ENCODE measurements at places on chromosomes 2 and 18.

DNA sequence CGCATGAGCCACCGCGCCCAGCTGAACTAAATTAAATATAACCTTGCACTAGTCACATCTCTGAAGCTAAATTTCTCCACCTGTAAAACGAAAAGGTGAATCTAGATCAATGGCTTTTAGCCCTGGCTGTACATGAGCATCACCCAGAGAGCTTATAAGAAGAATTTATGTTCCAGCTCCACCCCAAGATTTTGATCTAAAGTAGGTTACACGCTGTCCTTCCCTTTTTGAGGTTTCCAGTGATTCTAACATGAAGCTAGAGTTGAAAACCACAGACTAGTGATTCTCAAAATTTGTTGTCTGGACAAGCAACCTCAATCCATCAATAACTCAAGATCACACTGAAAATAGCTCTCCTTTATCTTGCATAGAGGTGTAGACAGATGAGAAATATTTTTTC, 208.8 kb upstream of the CRIM1 start:
- DNase-seq = no peak

DNA sequence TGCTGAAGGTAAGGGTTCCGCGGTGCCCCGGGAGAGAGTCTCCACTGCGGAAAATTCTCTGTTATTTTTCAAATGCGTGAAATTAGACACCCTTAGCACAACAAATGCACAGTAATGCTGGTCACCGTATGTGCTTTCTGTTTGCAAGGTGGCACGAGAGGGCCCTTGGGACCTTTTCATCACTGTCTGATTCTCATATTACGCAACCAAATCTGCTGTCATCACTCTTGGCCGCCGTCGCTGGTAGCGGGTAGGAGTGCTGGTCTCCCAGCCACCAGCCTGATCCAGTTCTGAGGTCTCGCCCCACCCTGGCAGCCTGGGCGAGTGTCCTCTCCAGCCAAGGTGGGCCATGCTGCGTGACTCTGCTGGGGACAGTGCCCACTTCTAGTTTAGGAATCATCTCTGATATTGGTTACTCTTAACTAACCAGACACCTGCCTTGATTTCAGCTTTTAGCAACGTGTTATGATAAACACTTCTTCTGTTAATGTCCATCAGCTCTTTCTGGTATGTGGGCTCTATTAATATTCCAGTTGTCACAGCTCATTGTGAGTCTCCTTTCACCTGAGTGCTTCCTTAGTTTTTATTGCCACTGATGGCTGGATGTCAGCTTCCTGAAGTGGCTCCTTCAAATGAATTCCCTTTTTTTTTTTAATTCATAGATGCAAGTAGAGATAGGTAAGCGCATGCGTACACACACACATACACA, 199.4 kb downstream of the GBX2 start:
- no peak for DNase-seq

- no peak for DNase-seq
Observed at GRCh38 chr2:15788830-15789229, 151.5 kb upstream of the MYCN start.

- DNase-seq = no peak
Observed at GRCh38 chr18:49907346-49907929, 94.1 kb upstream of the ACAA2 start.

- DNase-seq = no peak
Observed at GRCh38 chr2:186327251-186327868, 158.7 kb upstream of the ZC3H15 start.

DNA sequence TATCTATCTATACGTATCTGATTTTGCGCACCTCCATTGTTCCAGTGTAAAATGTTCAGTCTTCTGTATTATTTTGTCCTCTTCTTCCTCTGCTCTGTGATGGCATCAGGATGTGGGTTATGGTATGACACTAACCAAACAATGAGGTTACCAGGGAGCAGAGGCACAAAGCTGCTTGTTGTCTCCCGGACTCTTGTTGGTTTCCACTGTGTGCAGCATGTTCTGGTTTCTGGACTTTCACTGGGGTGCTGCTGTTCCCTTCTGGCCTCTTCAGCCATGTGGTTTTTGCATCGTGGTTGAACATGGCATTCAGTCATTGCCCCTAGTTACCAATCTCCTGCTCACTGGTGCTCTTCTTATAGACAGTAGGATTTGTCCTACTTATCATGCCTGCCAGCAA, 665.9 kb downstream of the CBLN2 start:
- no peak for DNase-seq

All from left renal cortex interstitium (tissue), 4 donors.